ENCODE measurements at places on chromosomes 12 and 14.

GRCh38 chr14:92927349-92928257 lies 4.7 kb downstream of the CHGA start:
- no peak for DNase-seq

GRCh38 chr12:70920251-70920851 lies at the start of gene PTPRR:
Gene PTPRR, minus strand, starts transcription at chr12:70920738. Its CDS starts 348 bp downstream, at chr12:70920390.
- no peak for DNase-seq

GRCh38 chr12:11497995-11498394 lies 102.6 kb upstream of the PRB2 start:
- DNase-seq, result no peak

GRCh38 chr14:96637521-96637920 lies 135.3 kb downstream of the PAPOLA start:
- no peak for DNase-seq

DNA sequence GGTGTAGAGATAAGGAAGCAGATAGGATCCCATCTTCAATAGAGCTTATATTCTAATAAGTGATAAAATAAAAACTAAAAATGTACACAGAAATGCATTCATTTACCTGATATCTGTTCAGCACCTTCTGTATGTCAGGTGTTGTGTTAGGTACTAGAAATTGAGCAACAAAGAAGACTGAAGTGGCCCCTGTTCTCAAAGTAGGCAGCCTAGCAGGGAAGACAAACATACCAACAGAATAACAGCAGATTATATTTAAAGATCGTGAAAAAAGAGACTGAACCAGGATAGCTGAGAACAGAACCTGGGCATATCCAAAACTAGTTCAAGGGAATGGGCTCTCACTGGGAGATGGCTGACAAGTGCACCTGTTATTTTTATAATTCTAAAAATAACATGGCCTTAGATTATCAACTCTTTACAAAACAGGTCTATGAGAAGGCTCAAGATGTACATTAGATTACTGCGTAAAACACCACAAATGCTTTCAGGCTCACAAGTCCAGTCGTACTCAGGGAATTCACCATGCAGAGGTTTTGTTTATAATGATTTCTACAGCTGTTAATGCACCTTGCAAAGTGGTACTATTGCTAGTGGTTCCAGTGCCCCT lies 16.4 kb downstream of the ANO6 start:
- no peak for DNase-seq

- peak; percentile 50 for DNase-seq
These were observed 55.2 kb upstream of the CERS5 start for GRCh38 chr12:50222275-50222783.

DNA sequence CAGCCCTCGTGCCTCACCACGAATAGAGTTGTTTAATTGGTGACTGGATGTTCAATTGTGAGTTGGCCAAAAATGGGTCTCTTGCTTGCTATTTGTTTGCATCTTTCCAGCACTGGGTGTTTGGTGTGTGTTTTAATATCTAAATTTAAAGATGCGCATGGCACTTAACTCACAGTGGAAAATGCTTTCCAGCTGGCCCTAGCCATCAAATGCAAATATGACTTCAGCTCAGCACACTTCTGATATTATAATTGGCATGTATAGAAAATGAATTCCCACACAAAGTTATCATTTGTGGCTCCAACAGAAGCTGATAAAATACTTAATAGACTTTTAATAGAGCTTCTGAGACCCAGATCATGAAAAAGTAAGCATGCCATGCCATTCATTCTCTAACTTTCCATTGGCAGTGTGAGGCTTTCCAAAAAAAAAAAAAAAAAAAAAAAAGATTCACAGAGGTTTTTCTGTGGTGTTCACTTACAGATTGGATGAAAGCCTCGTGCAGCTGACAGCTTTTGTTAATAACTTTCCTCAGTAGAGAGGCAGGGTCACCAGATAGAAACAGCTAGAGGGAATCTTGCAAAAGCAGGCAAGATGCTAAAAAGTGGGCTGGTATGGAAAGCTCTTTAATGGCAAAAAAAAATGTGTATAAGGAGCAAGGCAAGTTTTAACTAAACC lies 425.2 kb downstream of the GALC start:
- DNase-seq, result no peak

DNA sequence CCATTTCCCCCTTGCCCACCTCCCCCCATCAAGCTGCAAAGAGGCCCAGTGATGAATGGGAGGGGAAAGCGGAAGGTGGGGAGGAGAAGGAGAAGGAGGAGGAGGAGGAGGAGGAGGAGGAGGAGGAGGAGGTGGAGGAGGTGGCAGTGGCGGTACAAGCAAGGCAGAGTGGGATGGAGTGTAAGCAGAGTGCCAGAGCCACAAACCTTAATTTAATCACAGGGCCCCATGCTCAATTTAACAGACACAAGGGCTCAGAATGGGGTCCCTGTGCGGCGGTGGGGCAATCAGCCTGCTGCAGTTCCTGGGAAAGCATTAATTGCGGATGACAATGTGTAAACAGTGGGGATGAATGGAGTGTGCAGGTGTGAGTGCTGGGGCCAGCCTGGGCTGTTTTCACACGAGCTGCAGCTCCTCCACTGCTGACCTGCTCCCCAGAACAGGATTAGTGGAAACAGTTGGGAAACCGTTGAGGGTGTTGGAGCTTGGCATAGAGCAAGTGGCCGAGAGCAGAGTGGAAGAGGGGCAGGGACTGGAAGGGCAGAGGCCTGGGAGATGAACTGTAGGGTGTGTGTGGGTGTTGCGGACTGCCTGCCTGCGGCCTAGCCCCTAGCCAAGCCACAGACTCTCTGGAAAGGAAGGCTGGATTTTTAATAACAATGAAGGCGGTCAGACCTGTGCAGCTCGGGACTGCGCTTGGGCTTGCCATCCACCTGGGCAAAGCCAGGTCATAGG lies 36.4 kb upstream of the SMOC1 start:
- no peak for DNase-seq

GRCh38 chr12:131900397-131900796 lies 6.0 kb downstream of the ULK1 start:
- DNase-seq, result no peak

DNA sequence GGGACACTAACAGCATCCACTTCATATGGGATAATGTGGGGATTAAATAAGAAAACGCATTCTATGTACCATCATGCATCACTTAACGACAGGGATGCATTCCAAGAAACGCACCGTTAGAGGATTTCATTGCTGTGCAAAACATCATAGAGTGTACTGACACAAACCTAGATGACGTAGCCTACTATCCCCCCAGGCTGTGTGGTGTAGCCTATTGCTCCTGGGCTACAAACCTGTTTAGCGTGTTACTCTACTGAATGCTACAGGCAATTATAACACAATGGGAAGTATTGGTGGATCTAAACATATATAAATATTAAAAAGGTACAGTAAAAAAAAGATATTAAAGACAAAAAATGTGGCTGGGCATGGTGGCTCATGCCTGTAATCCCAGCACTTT lies 230.6 kb downstream of the KSR2 start:
- no peak for DNase-seq
